Effector CD4-positive, alpha-beta T cell (primary cell): ENCODE measurements at places on chromosomes 2 and 18.

GRCh38 chr2:105417857-105418436 is 19.1 kb upstream of the FHL2 start:
- no peak for DNase-seq

DNA sequence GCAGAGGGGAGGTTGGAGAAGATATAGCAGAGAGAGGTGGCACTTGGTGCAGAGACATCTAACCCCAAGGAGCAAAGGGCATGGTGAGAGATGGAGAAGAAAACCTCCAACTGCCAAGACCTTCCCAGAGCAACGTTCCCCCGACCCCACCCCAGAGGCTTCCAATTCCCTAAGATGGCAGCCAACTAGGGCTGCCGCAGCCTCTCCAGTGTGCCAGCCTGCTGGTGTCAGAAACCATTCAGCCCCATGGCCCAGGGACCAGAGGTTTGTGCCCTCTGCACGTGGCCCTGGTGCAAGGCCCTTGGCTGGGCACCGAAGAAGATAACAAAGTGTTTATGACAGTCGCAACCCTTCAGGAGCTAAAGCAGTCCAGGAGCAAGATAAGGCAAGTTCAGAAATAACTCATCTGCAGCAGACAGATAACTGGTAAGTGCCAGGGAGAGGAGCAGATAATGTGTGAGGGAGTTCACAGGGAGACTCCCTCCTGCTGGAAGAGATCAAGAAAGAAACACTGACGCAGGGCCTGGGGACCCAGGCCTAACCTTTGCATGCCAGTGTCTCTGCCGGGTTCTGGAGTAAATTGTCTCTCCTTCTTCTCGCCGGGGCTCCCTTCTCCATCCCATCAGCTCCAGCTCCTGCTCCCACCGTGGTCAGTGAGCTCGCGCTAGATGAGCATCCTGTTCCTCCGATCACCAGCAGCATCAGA is 66.1 kb upstream of the ID2 start:
- DNase-seq = no peak

GRCh38 chr18:59051470-59052165 is 88.1 kb upstream of the SEC11C start:
- no peak for DNase-seq

DNA sequence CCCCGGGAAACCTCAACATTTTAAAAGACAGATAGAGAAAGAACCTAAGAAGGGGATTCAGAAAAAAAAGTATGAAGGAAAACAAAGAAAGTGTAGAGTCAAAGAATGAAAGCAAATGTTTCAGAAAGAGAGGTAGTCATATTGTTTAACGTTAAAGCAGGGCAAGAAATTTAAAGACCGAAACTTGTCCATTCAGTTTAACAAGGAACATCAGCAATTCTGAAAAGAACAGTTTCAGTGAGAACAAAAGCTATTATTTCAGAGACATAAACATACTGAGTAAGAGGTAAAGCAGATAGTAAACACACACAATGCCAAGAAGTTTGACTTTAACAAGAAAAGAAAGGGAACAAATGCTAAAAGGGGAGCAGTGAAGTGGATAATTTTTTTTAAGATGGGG is 41.1 kb downstream of the MBD2 start:
- no peak for DNase-seq

- DNase-seq = no peak
Observed at GRCh38 chr2:239966029-239966852, 58.9 kb downstream of the NDUFA10 start.

- no peak for DNase-seq
Observed at GRCh38 chr2:99481527-99481926, 8.3 kb downstream of the REV1 start.

DNA sequence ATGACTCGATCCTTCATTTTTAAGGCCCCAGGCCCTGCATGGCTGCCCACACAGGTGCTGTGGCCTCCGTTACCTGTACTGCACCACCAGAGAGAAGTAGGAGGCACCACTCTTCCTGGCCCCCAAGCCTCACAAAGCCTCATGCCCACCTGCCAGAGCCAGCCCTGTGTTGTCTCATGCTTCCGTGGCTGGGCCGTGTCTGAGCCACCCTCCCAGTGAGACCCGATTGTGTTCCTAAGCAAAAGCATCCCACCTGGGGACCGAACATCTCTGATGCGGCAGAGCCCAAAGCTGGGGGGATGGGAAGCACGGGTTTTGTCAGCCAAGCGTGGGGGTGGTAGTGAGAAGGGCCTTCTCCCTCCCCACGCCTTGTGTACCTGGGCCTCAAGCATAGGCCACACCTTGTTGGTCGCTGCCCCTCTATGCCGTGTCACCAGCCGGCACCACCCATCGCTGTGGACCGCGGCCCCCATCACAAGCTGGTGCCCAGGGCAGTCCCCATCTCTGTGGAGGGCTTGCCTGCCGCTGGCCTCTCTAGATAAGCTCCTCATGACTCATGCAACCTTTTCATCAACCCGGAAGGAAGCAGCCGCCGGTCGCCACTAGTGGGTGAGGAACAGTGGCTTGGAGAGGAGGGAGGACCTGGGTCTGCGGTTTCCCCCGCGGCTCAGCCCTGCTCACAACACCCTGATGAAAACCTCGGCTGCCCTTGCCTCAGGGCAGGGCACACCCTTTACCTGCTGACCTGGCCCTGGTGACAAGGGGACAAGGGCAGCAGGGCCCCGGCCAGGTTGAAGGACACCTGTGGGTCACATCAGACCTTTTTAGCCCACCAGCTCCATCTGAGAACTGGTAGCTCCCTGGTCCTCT is 2.7 kb upstream of the RNPEPL1 start:
- peak; percentile 85 for DNase-seq

DNA sequence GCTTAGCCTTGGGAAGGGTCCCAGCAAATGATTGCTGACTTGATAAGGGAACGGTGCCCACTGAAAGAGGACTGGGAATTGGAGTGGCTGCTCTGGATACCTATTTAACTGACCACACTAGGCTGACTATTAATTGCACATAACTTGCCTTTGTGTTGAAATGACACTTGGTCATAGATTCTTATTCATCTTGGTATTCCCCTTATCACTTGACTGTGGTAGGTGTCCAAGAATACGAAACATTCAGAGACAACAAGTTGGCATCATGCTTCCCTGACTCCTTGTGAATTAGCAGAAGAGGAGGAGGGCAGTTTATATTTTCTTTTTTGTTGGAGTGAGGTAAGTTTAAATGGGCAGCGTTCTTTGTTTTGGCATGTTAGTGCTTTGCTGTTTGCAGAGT is 13.4 kb downstream of the FMNL2 start:
- no peak for DNase-seq

GRCh38 chr18:58723810-58724602 is 52.7 kb downstream of the MALT1 start:
- no peak for DNase-seq

DNA sequence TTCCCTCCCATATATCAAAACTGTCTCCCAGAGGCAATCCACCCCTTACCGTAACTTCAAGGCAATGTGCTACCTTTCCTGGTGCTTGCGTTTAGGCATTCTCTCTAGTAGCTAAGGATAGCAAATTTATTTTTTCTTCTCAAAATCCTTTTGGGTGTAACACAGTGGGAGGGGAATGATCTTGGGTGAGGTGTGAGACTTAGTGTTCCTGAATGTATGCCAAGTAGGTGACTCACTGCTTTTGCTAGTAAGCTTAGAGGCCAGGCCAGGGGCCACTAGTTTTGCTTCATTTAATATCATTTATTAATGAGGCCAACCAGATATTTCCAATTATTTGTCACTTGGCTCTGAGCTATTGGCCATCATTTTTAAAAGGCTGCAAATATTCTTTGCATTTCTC is 135.5 kb downstream of the NAPG start:
- DNase-seq = no peak

DNA sequence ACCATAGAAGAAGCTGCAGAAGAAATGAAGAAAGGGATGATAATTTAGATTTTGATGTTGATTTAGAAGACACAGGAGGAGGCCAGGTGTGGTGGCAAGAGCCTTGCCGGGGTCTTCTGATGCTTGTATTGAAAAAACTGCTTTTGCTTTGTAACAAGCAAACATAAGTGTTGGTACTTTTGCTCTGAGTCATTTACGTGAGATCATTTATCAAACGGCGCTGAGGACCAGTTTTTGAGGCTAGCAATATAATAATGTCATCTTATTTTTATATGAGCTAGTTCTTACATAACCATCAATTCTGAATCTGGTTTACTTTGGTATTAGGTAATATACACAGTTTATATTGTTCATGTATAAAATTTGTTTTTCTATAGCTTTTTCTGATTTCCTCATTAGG is 30.6 kb downstream of the SPTBN1 start:
- DNase-seq = no peak

DNA sequence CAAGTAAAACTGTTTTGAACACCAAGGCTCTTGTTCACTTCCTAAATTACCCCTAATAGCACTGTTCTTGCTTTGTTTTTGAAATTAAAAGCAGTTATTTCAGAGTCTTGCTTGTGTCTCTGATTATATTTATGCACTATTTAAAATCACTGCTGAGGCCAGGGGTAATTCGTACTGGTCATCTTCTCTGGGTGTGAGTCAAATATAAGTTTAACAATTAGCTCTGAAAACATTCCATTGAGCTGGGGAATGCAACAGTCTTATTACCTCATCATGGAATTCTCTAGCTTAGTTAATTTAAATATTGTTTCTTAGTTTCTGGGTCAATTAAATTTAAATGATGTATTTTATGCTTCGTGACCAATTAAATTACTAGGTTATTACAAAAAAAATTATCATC is 135.0 kb downstream of the MEIS1 start:
- no peak for DNase-seq

DNA sequence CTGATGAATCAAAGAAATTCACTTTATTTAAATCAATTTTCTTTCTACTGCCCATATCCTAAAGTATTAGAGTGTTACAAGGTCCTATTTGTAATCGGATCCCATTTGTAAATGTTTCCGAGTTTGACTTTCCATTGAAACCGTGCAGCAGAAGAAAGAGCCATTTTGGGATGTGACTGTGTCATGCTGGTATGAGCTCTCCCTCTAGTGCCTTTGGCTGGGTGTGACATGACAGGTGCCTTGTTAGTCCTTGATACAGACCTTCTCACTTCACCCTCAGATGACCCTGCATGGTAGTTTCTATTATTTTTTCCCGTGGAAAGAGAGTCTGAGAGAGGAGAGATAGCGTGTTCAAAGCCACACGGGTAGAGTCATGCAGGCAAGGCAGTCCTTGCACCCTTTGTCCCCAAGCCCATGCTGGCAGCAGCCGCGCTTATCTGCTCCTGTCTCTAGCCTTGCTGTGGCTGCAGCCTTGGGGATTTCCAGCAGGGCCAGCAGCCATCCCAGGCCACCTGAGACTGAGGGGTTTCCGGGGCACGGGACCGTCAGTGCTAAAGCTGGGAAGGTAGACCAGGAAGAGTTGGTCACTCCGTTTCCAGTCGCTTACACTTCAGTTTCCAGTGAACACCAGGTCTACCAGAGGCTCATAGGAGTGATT is 21.4 kb downstream of the CHMP1B start:
- DNase-seq = no peak
